ENCODE measurements at places on chromosomes 7 and 10.

DNA sequence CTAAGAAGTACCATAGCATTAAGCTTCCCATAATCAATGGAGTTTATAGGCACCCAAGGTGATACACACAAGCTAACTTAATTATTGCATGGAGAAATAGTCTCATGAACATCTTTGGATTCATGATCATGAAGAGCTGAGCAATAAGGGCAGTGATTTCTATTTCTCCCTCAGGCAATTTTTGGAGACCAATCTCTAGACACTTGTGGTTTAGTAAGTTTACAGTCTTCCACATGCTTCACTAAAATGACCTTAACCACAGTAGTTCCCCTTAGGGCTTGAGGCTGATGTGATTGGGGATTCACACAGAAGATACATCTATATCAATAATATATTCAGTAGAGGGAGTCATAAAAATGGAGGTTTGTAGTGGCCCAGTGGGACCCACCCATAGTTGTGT, 241.2 kb downstream of the CCDC7 start:
- DNase-seq, result no peak

- no peak for DNase-seq
Observed at GRCh38 chr10:117626228-117626627, 83.7 kb downstream of the EMX2 start.

DNA sequence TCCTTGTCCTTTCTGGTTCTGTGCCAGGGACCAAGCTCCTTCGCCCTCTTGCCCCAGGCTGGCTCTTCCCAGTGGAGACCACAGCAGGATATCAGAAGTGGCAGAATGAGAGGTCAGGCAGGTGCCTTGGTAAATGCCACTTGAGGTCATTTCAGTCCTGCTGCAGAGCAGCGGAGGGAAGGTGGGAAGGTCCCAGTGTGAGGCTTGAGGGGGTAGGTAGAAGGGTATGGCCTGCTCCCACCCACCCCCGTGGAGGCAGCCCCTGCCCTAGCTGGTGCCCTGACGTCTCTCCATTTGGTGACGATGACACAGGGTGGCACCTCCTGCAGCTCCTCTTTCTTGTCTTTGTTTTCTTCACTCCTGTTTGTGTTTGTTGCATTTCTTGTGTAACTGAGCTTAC, 538.8 kb downstream of the TCERG1L start:
- no peak for DNase-seq

DNA sequence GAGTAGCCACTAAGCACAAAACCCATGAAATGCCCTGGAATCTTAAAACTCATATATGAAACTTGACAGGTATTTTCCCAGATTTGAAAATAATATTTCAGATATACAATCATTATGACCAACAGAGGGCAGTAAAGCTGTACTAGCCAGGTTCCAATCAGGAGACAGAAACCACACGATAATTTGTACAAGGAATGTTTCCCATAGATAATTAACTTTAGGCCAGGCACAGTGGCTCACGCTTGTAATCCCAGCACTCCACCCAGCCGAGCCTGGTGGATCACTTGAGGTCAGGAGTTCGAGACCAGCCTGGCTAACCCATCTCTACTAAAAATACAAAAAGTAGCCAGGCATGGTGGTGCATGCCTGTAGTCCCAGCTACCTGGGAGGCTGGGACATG, 31.0 kb upstream of the NUB1 start:
- no peak for DNase-seq

- DNase-seq, result no peak
Observed at GRCh38 chr10:122499491-122499941, 38.2 kb downstream of the HTRA1 start.

- no peak for DNase-seq
Observed at GRCh38 chr10:74875966-74876365, 49.6 kb downstream of the KAT6B start.
